ENCODE measurements at places on chromosomes 6 and 20.
A peak's percentile ranks its signal among the peaks of the same experiment; 100 is the strongest.

DNA sequence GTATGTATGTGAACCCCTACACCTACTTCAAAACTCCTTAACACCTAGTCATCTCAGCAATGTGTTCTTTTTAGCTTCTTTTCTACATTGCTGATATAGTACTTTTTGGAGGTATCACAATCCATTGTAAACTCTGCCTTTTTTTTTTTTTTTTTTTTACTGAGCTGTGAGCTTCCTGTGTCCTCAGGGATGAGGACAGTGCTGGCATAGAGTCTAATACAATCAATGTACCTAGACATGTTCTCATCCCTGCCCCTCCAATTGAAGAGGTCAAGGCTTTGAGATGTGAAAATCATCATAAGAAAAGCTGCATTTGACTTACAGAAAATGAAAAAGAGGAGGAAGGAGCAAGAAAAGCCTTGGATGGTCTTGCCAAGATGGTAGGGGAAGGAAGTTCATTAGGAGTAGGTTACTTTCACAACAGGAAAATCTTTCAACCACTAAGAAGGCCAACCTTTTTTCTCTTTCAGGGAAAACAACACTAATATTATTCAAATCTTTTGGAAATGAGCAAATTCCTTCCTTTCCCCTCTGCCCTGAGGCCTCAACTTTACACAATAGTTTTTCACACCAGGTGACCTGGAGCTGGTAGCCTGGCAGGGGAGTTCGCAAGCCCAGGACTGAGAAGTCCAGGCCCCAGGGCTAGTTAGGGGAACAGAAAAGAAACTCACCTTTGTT lies 2.8 kb upstream of the JARID2 start:
- no peak for DNase-seq

DNA sequence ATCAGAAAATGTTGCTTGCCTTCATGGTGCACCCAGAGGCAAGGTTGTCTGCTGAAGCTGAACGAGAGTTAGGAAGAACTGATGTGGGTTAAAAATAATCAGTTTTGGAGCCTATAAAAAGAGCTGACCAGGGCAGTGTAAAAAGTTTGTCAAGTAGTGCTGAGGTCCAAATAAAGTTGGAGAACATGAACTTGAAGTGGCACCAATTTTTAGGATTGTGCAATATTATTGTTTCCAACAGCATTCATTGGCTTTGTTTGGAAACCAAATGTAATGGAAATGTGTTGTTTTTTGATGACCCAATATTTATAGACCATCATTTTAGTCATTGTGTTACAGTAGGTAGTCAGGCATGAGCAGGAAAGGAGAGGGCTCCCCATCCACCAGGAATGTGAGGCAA lies 55.7 kb downstream of the GPR63 start:
- DNase-seq = no peak

DNA sequence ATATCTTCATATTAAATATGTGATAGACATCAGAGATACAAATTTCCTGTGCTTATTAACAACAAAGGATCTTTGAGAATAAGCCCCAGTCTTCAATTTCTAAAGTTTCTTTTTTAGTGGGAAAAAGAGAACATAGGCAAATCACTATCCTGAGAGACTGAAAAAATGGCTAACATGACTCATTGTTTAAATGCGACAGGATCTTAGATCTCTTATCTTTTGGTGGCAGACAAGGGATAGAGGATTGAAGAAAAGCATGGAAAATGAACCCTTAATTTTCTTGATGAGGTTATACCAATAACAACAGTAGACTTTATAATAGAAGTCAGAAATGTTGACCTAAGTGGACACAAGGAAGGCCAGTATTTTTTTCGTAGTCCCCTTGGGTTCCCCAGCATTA lies 178.6 kb upstream of the MAP3K7 start:
- no peak for DNase-seq

- DNase-seq = no peak
Observed at GRCh38 chr20:14259689-14260088, 77.7 kb downstream of the FLRT3 start.

GRCh38 chr6:94902974-94903628 lies 674.2 kb upstream of the MANEA start:
- no peak for DNase-seq

DNA sequence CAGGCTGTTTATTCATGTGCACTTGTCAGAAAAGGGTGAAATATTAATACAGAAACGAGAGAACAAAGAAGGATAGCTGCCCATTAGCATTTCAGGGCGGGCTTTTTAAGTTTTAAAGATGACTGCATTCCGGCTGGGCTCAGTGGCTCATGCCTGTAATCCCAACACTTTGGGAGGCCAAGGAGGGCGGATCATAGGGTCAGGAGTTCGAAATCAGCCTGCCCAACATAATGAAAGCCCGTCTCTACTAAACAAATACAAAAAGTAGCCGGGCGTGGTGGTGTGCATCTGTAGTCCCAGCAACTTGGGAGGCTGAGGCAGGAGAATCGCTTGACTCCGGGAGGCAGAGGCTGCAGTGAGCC lies 130.5 kb downstream of the HFE start:
- DNase-seq = peak; percentile 56

- DNase-seq = peak; percentile 63
Observed at GRCh38 chr6:119742188-119742803, 392.7 kb upstream of the MAN1A1 start.

DNA sequence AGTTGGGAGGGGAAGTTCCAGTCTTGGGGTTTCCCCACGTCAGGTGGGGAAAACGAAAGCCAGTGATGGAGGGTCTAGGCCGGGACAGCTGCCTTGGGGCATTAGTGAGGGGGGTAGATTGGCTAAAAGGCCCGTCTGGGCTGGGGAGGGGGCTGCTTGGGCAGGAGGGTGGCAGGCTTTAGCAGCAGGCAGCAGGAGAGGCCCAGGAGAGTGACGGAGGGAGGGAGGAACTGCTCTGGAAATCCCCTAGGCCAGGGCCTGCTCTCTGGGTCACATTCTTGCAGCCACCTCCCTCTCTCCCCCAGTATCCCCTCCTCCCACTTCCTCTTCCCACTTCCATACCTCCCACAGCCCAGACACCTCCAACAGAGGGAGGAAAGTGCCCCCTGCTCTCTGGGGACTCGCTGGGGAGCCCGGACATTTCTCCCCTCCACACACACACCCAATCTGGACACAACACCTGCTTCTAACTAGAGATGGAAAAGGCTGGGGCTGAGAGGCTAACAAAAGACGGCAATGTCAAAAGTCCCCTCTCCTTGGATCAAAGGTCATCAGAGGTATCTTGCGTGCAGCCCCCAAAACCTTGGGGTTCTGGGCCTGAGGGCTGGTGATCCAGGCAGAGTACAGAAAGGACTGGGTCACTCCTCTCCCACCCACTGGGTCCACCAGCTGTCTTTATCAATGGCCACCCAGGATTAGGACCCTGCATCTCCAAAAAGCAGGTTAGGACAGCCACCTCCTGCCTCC lies 1.8 kb downstream of the NFKBIE start:
- no peak for DNase-seq

- DNase-seq = peak; percentile 27
Observed at GRCh38 chr20:2804852-2805688, 4.6 kb upstream of the CPXM1 start.

DNA sequence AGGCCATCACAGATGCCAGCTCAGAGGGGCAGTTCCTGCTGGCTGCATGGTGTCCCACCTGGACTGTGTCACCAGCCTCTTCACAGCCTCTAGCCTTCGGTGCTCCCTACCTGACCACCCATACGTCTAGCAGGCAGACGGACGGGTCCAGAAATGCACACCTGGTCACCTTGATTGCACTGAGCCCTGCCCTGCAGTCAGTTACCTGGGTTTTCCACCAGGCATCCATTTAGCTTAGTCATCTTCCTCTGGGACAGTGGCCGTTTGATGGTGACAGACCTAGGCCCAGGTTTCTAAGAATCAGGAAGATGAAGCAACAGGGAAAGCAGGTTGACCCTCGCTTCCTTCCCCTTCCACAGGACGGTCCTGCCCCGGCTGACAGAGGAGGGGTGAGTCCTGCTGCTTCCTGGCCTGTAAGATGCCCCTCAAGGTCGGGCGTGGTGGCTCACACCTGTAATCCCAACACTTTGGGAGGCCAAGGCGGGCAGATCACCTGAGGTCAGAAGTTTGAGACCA lies 9.8 kb upstream of the BPI start:
- DNase-seq = no peak

DNA sequence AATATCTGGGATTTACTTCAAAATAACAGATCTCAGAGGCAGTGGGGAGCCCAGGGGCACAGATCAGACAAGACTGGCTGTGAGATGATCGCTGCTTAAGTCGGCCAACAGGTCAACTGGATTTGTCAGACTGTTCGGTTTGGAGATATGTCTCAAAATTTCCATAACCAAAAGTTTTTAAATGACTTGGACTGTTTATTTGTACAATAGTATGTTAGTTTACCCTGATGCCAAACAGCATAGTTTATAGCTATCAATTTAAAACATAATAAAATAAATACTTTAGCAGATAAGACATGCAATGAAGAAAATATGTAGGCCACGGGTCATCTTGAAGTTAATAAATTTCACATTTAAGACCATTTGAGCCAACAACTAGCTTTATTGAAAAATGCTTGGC lies 126.7 kb downstream of the IRF4 start:
- DNase-seq = no peak

DNA sequence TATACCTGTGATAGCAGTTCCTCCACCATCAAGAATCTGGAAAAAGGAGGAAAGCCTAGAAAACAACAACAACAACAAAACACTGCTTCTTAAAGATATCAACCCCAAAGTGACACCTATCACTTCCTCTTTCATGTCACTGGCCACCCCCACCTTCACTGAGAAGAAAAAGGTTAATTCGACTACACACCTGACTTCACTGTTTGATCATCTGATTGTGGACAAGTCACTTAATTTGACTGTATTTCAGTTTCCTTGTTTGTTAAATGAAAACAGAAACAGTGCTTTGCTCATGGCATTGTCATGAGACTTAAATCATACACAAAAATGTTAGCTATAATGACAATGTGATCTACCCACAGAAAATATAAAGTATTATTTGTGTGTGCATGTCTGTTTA lies 280.6 kb upstream of the SULF2 start:
- DNase-seq = no peak

DNA sequence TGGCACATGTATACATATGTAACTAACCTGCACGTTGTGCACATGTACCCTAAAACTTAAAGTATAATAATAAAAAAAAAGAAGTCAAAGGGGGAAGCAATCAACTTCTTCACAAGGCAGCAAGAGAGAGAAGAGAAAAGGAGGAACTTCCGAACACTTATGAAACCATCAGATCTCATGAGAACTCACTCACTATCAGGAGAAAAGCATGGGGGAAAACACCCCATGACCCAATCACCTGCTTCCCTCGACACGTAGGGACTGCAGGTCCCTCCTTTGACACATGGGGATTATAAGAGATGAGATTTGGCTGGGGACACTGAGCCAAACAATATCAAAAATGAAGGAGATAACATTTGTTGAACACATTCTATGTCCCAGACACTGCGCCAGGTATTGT lies 94.8 kb upstream of the PHACTR1 start:
- DNase-seq = no peak

- no peak for DNase-seq
Observed at GRCh38 chr6:88605271-88605670, 358.1 kb downstream of the RNGTT start.
